ENCODE measurements at places on chromosomes 1 and 21.

DNA sequence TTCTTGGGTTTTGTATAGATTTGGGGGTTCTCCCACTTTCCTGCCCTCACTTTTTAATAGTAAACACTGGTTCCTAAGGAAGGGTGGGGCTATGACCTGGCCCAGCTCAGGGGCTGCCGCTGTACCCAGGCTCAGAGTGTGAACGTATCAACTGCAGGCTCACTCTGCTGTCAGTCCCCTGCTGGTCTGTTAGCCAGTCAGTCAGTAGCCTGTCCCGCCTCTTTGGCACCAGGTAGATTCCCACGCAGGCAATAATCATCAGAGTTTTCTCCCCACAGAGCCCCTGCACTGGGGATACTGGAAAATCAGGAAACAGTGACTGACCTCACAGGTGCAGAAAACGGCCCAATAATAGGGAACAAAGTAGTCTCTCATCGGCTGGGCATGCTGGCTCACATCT is 15.0 kb upstream of the ALPL start:
- no peak for DNase-seq

GRCh38 chr21:35437941-35438340 is 388.8 kb upstream of the RUNX1 start:
- no peak for DNase-seq

- DNase-seq = no peak
Measured at GRCh38 chr1:230263568-230264195, 162.4 kb downstream of the PGBD5 start.

DNA sequence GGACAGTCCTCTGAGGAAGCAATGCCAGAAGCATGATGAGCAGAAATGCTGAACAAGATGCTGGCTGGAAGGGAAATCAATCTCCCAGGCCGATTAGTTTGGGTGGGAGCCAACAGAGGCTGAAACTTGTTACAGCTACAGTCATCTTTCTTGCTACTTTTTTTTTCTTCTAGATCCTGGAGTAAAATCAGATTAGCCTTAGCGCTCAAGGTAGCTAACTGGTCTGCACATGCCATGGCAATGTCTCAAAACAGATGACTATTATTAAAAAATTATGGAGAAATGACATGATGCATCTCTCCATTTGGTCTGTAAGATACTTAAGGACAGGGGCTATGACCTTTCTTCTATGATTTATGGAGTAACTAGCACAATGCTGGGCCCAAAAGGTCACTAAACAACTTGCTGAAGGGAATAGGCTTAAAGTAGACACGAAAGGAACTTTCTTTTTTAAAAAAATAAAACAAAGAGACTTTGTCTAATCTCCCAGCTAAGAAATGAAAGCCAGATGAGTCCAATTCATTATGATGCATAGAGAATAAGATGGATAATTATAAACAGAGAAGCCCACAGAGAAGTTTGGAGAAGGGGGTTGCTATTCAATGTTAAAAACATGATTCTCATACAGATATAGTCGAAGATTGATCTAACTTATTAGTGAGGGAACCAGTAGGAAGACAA is 42.5 kb downstream of the UTP25 start:
- no peak for DNase-seq

Data from left cardiac atrium (tissue), 4 donors.